Stimulated activated CD8-positive, alpha-beta memory T cell treated with anti-CD3 and anti-CD28 coated beads, Interleukin-2, amount 100 ng/mL, for 48 hours (primary cell): ENCODE measurements at places on chromosomes 7 and 10.
A peak's percentile ranks its signal among the peaks of the same experiment; 100 is the strongest.

- no peak for DNase-seq
Observed at GRCh38 chr10:61763778-61764177, 101.0 kb downstream of the CABCOCO1 start.

- peak; percentile 21 for DNase-seq
Observed at GRCh38 chr7:79452032-79452494, 1.4 kb downstream of the MAGI2 start.

DNA sequence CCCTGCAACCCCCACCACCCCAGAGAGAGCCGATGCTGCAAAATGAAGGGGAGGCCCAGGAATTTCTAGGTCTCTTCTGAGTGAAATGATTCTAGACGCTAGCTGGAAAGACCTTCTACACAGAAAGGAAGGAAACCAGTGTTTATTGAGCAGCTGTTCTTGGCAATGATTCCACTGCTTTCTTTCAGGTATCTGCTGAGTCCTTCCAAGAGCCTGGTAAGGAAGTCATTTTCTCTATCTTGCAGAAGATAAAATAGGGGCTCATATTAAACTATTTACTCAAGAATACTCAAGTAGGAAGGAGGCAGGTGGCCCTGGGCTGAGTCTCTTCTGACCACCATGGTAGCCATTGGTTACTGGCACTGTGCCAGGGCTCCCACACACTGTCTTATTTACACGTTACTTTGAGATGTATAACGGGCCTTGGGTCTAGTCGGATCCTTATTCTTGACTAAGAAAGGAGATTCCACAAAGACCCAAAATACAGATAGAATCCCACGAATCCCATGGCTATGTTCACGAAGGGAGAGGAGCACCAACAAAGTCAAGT lies 112.1 kb downstream of the GALNT11 start:
- DNase-seq = no peak

- DNase-seq = no peak
Observed at GRCh38 chr10:79179164-79179956, 110.6 kb downstream of the ZMIZ1 start.

- DNase-seq = no peak
Observed at GRCh38 chr10:22259280-22259679, 41.5 kb upstream of the EBLN1 start.
